Endodermal cell (in vitro differentiated cells): ENCODE measurements at places on chromosomes 16 and 17.

GRCh38 chr16:30949650-30950515, 1.0 kb downstream of the ORAI3 start:
- peak; percentile 90 for DNase-seq

- no peak for DNase-seq
Measured at GRCh38 chr16:47568351-47568750, 107.2 kb downstream of the PHKB start.

- DNase-seq, result no peak
Measured at GRCh38 chr16:56862776-56863175, 2.2 kb upstream of the SLC12A3 start.

DNA sequence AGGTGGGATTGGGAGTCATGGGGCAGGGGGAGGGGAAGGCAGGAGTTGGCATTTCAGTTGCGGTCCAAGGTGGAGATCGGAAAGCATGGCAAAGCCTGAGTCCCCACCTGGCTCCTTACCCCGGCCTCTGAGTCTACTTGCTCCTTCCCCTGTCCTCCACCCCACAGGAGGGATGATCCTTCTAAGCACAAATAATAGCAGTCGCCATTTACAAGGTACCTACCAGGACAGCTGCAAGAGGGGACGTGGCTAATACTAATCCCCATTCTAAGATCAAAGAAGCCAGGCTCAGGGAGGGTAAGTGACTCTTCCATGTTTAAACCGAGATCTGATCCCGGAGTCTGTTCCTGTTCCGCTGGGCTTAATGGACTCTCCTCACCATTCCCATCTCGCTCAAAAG, 396.3 kb downstream of the SLC39A11 start:
- DNase-seq, result no peak

DNA sequence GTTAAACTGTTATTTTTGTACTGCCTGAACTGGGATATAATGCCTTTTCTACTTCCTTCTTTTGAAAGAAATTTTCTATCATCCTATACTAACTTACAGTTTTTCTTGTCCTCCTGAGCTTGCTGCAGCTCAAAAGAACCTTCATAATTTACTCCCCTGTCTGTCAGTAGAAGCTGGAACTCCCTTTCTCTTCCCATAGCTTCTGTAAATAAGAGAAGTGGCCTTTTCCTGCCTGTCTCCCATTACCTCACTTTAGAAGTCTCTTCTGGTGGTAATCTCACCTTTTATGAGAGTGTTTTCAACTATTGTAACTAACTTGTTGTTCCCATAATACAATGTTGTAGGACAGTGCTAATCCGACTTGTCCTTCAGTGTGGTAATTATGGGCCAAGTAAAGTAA, 246.7 kb upstream of the TBX2 start:
- no peak for DNase-seq

DNA sequence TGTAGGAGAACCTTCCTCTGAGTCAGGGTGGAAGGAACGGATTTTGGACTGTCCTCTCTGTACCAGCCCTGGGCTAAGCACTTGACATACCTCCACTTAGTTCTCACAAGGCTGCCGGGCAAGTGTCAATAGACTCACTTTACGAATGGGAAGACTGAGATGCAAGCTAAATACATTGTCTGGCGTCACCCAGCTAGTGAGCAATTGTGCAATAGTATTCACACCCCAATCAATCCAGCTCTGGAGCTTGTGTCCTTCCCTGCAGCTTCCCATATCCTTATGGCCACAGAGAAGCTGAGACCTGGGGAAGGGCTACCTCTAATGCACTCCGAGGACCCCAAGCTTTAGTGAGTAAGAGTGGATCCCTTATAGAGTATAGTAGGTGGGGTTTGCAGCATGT, 39.8 kb downstream of the SLC6A2 start:
- no peak for DNase-seq

DNA sequence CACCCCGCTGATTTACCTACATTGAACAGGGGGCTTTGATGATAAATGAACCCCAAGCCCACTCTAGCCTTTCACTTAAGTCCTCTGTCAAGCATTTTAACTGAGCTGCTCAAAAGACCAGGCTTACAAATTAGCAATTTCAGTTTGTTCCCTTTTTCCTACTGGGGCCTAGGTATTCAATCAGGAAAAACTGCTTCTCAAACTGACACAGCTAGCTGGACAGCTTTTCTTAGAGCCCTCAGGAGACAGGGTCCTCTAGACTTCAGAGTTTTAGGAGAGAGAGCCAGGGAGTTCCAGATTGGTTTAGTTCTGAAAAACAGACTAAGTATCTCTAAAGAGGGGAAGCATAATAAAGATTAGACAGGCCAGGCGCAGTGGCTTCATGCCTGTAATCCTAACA, 6.2 kb upstream of the HEXIM2 start:
- DNase-seq, result no peak

- peak; percentile 95 for DNase-seq
Measured at GRCh38 chr17:78484271-78485246, 92.6 kb downstream of the DNAH17 start.

GRCh38 chr17:4318596-4318995, 47.9 kb downstream of the UBE2G1 start:
- no peak for DNase-seq

- peak; percentile 57 for DNase-seq
Measured at GRCh38 chr16:63982110-63982509, 1139.8 kb downstream of the CDH11 start.

GRCh38 chr17:32452281-32452680, 8.0 kb downstream of the PSMD11 start:
- no peak for DNase-seq

GRCh38 chr17:65557349-65558310, 3.8 kb downstream of the AXIN2 start:
- no peak for DNase-seq

GRCh38 chr17:82705756-82706155, 7.3 kb upstream of the RAB40B start:
- DNase-seq, result no peak

GRCh38 chr16:69411064-69411985, 13.1 kb upstream of the CYB5B start:
- DNase-seq, result no peak

DNA sequence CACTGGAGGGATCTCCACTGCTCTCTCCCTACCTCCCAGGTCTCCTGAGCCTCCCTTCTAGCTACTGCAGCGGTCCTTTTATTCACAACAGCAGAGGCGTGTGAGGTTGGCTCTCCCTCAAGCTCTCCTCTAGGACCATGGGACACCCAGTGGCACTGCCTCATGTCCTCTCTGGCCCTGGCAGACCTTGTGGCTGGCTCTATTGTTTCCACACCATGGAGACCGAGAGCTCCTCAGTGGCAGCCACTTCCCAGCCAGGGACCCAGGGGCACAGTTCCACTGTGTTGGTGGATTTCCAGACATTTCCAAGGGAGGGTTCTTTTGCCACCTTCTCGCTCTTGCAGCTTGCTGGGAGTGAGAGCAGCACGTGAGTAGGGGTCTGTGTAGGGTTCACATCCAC, 204.9 kb downstream of the AXIN2 start:
- no peak for DNase-seq

GRCh38 chr17:63488851-63489250, 12.0 kb downstream of the ACE start:
- DNase-seq, result no peak

DNA sequence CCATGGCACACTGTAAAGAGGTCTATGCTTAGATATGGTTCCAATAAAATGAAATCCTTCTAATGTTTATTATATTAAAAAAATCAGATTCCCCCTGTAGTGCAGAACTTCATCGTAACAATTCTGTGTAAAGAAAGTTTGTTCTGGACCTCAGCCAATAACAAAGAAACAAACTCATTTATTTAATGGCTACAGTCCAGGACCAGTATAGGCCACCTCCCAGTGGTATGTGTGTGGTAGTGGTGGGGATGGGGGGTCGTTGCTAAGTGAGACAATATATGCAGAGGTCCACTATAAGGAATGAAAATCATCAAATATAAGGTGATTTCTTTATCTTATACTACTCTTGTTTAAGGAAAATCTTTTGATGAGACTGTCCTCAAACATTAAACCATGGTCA, 136.4 kb downstream of the CDK5R1 start:
- no peak for DNase-seq

- DNase-seq, result peak; percentile 98
Measured at GRCh38 chr17:36703860-36704266, 102.5 kb downstream of the MRM1 start.

DNA sequence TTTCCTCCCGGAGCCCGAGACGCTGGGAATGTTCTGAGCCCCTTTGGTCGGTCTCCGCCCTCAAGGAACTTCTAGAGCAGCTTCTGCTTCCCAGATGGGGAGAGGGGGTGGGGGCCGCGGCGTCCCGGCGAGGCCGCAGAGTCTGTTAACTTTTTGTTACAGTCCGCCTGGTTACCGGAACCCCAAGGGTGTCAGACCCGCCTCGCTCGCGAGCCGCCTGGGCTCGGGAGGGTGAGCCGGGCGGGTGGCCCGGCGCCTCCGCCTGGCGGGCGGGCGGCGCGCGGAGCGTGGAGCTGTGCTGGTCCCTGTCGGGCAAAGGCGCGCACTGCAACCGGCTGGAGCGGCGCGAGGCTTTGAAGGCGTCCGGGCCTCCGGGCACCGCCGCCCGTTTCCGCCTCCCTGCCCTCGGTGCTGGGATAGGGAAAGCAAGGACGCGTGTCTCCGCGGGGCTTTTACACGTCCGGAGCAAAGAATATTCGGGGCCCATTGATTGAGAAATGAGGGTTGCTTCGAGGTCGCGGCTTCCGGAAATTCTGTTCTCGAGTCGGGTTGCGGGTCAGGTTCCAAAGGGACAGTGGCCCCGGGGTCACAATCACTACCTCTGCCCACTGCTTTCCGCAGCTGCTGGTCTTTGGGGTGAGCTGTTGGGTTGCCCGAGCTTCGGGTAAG, 1.7 kb downstream of the HS3ST3B1 start:
- DNase-seq, result peak; percentile 96

- DNase-seq, result peak; percentile 75
Measured at GRCh38 chr17:78899361-78900260, 3.4 kb downstream of the CEP295NL start.

DNA sequence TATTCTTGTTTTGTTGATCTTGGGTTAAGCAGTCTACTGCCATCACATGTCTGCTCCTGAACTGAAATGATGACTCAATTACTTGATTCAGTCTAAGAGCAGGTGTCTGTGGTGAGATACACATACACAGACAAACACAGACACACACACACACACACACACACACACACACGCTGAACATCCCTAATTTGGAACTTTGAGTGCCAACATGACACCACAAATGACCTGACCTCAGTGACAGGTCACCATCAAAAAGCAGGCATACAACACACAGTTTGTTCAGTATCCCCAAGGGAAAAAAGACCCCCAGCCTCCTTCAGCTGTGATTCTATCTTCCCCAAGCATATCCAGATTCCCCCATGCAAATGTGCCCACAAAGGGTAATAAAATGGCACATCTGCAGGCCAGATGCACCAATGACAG, 130.1 kb upstream of the TMEM97 start:
- no peak for DNase-seq

GRCh38 chr17:58606934-58607333, 84.9 kb downstream of the TEX14 start:
- no peak for DNase-seq

DNA sequence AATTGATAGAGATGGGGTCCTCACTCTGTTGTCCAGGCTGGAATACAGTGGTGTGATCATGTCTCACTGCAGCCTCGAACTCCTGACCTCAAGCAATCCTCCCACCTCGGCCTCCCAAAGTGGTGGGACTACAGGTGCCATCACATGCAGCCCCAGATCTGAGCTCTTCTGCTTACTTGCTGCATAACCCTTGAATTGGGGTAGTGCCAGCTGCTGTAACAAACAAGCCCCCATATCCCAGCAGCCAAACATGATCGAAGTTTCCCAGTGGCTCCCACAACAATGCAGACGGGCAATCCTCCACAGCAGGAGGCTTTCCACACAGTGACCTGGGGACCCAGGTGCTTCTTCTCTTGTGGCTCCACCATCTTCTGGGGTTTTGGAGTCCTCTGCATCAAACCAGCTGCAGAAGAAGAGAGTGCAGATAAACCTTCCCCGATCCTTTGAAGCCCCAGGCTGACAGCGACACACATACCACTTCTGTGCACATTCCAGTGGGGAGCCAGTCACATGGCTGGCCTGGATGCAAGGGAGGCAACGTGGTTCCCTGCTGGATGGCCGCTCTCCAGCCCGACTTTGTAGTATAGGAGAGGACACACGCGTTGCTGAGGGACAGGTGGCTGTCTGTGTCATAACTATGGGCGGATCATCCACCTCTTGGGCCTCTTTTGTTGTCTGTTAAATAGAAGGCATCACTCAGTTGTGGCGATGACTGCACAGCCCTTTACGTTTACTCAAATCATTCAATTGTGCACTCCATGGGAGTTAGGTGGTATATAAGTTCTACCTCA, 16.7 kb downstream of the SBK1 start:
- DNase-seq, result no peak

DNA sequence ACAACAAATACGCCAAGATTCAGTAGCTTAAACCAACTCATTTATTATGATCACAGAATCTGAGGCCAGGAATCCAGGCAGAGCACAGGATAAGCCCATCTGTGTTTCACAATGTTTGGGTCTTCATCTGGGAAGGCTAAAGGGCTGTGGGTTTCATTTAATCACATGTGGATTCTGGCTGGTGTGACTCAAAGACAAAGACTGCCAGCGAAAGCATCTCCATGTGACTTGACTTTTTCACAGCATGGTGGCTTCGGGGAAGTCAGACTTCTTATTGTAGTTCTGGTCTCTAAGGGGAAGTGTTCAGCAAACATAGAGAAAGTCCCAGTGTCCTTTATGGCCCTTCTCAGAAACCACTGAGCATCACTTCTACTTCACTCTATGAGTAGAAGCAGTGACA, 1014.4 kb upstream of the GOT2 start:
- peak; percentile 62 for DNase-seq

- DNase-seq, result no peak
Measured at GRCh38 chr16:50282955-50283631, 16.7 kb downstream of the ADCY7 start.

DNA sequence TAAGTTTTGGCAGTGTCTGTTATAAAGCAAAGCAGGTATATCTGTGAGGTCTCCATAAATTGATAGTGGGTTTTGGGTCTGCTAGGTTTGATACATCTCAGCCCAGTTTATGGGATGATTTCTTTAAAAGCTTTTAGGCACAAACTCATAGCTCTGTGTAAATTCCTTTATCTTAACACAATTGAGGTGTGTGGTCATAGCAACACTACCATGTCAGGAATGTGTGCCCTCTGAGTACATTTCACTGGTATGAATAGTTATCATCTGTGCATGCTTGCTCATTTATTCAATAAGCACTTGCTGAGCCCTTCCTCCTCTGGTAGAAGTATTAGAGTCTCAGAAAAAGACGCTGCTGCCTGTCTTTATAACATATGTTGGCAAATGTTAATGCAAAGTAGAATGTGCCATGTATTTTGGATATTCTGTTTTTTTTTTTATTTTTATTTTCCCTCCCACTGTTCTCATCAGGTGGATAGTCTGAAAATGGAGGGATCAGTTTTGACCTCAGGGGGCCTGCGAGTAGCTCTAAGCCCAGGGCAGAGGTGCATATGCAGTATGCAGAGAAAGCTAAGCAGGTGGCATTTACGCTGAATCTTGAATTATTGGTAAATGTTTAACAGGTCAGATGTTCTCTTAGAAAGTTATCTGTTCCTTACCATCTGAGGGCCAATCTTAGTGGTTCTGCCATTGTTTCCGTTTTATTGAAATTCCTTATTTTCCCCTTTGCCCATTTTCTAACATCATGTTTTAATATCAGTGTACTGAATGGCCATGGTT, 90.7 kb downstream of the WNT3 start:
- no peak for DNase-seq
